ENCODE measurements at places on chromosomes 3 and 15.

DNA sequence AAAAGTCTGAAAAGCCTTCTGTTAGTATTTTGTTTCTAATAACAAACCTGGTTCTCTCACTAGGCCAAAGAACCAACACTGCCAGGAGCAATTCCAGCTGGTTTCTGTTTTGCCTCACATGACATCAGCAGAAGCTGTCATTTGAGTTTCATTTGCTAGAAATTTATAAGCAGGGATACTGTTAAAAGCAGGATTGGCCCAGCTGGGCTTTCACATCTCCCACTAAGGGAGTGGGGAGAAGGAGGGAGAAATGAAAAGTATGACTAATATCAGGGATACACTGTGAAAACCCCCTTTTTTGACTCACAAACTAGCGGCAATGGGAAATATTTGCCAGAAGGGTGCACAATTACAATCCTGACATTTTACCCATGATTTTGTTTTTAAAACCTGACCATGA, 5.3 kb downstream of the CCDC80 start:
- DNase-seq: no peak

- no peak for DNase-seq
Observed at GRCh38 chr15:67010898-67011616, 54.3 kb upstream of the SMAD3 start.

- DNase-seq: no peak
Observed at GRCh38 chr3:171873580-171873979, 30.4 kb downstream of the TMEM212 start.

DNA sequence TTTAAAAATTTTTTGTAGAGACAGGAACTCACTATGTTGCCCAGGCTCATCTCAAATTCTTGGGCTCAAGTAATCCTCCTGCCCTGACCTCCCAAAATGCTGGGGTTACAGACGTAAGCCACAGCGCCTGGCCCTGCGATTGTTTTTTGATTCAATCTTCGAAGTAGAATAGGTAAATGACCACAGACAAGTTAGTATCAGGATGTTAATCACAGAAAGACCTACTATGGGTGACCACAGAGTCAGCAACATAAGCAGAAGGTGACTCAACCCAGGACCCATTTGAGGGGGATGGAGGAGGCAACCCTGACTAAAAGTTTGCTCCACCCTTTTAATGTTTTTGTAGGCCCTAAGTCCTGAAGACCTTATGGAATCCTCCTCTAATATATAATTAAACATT, 10.0 kb upstream of the USP3 start:
- peak; percentile 51 for DNase-seq

DNA sequence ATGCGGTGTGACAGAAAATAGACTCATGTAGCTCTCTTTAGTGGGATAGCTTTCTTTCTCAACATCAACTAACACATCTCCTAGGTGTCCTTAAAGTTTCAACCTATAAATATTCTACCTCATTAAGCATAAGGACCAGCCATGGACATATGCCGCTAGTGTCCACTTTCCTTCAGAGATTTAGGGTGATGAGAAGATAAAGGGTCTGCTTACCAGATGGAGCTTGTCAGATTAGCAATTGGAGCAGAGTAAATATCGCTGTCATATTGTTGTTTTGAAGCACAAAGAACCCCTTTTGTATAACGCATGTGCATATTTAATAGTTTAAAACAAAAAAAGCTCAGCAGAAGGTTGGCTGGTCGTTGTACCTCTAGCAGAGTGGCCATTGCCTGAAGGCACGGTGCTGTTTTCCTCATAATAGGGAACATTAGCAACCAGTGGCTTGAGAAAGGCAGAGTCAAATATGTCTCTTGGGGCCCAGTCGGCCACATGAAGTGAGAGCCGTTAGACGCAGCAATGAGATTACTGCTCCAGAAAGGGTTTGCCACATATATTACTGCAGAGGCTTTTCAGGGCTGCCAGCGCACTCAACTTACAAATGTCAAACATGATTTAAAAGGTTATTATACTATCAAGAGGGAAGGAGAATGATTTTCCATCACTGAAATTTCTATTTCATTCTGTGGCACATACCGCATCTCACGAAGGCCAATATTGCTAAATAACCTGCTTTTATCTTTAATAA, 264.2 kb downstream of the ROBO2 start:
- DNase-seq: no peak

GRCh38 chr15:54520616-54521015, 542.4 kb downstream of the UNC13C start:
- no peak for DNase-seq

DNA sequence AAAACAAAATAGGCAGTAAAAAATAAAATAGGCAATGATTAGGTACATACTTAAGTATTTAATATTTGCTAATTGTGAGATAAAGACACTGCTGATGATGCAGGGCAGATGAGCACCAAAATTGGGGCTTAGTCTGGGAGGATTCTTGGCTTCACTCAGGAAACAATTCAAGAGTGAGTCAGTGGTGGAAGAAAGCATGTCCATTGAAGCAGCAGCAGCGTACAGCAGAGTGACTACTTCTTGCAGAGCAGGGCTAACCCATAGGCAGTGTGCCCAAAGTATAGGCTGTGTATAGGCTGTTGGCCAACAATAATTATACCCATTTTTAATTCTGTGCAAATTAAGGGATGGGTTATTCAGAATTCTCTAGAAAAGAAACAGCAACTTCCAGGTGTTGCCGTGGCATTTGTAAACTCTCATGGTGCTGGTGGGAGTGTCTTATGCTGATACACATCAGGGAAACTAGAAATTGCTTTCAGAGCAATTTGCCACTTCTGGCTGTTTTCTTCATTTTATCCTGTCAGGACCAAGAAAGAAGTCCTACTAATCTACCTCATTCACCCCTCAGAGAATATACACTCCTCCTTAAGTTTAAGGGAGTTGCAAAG, 317.3 kb upstream of the NAALADL2 start:
- no peak for DNase-seq

- no peak for DNase-seq
Observed at GRCh38 chr3:89250742-89251141, 143.3 kb downstream of the EPHA3 start.

- no peak for DNase-seq
Observed at GRCh38 chr3:185350841-185351240, 12.1 kb upstream of the MAP3K13 start.

GRCh38 chr3:128285042-128285966, 132.0 kb downstream of the EEFSEC start:
- no peak for DNase-seq

DNA sequence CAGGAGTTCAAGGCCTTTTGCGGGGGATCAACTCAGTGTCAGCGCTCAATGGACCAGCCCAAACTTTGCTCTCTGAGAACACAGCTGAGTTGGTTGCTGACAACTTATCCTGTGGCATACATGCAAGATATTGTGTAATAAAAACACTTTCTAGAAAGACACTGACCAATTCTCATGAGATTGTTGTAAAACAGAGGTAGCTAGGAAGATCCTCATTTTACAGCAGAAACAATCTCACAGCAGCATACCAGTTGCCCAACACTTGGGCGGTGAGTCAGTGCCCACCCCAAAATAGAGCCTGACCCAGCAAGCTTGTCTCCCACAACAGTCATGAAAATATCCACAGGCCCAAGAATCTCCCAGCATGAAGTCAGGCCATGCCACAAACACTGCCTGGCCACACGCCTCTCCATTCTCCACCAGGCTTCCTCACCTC, 18.2 kb downstream of the KLHL6 start:
- no peak for DNase-seq

DNA sequence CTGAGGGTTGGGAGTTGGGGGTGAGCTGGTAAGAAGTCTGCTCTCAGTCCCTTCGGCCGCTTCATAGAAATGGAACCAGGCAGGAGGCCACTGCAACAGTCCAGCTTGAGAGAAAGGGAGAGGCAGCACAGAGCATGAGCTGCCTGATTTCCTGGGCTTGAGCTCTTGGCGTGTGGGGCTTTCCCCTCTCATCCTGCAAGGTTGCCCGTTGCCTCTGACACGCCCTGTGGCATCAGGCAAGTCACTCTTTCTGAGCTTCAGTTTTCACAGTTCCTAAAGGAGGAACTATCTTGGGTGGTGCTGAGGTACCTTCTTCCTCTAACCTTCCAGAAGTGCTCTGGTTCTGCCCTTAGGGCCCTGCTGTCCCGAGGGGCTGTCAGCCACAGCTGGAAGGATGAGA, 4.9 kb downstream of the MESP2 start:
- DNase-seq: no peak

DNA sequence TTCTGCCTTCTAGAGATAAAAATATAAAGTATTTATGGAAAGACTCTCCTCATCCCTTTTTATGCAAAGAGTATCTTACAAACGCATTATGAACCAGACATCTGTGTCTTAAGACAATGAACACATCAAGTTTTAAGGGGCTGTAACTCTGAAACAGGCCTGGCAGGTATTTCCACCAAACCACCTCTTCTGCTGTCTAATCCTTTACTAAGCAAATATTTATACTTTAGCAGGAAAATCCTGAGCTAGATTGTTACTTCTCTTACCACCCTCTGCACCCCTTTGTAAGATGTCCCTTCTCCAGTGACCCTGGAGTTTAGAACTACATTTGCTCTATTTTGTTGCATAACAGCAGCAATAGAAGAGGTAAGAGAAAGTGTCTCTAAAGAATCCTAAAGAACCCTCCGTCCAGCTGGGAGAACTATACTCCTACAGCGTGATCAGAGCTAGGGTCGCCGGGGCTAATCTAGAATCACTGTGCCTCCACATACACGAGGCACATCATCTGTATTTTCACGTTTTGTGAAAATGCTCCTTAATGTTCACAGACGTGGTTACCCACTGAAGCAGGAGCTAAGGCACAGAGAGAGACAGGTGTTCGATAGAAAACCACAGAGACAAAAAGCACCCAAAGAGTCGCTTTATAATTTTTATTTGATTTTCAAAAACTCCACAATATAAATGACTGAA, 129.6 kb downstream of the FOXP1 start:
- no peak for DNase-seq

- DNase-seq: no peak
Observed at GRCh38 chr15:71789616-71790015, 20.7 kb upstream of the NR2E3 start.

DNA sequence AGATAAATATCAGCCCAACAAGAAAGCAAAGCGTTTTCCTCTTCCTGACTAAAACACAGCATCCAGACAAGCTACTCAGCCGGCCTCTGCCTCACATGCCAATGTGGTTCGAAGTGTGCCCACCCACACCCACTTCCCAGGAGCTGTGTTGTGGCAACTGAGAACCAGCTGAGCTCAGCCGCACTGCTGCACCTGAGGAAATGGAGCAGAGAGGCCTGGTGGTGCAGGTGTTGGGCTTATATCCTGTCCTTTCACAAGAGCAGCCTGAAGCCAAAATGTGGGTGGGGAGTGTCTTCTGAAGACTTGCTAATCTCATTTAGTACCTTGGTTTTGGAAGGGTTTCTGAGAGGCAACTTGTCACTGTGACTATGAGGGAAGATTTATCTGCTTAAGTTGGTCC, 23.0 kb upstream of the RETNLB start:
- DNase-seq: peak; percentile 12

- no peak for DNase-seq
Observed at GRCh38 chr15:58506783-58507668, 75.2 kb downstream of the LIPC start.

Data from stimulated activated CD4-positive, alpha-beta T cell treated with anti-CD3 and anti-CD28 coated beads, Interleukin-4, amount 100 ng/mL, for 24 hours (primary cell).